T follicular helper cell (primary cell): ENCODE measurements at places on chromosomes 7 and 10.

GRCh38 chr10:110834629-110835301, 37.0 kb upstream of the PDCD4 start:
- DNase-seq: no peak

DNA sequence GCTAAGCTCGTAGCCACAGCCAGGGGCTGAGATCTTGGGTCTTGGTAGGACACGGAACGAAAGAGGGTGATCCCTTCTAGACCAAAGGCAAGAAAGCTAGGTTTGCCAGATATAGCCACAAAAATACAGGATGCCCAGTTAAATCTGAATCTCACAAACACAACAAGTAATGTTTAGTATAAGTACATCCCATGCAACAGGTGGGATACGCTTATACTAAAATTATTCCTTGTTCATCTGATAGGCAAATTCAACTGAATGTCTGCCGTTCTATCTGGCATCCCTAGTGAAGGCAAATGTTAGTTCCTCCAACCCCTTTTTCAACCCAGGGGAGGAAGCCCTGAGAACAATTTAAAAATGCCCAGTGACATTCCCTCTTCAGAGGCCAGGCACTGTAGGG, 131.1 kb upstream of the MGMT start:
- no peak for DNase-seq

DNA sequence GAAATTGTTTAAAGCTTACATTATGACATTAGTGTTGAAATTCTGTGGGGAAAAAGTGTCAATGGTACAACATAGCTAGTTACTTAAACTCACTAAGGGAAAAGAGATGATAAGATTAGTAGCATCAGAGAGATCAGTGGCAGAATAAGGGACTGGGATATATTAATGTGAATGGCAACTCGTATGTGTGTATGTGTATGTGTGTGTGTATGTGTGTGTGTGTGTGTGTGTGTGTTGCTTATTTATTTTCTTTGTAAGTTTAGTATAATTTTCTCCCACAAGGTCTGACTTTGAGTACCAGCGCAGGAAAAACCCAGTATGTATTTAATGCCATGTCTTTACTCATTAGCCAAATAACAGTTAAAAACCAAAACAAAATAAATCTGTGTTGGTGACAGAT, 256.1 kb downstream of the ARHGAP21 start:
- DNase-seq: no peak

DNA sequence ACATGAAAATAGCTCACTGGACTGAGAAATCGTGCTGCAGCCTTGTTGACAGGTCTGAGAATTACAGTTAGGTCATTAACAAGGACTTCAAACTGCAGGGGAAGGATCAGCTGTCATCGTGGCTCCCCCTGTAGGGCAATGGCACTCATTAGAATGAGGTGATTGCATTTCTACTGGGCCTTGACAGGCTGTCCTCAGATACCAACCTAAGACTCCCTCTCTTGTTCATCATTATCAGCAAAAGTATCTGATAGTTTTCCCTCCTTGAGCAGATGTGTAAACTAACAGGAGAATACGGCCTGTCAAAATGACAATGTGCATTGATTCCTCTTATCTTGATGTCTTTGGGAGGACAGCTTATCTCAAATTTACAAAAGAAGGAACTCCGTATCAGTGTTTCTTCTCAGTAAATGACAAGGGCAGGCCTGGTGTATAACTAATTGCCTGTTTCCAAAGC, 648.5 kb upstream of the LRRN3 start:
- no peak for DNase-seq

DNA sequence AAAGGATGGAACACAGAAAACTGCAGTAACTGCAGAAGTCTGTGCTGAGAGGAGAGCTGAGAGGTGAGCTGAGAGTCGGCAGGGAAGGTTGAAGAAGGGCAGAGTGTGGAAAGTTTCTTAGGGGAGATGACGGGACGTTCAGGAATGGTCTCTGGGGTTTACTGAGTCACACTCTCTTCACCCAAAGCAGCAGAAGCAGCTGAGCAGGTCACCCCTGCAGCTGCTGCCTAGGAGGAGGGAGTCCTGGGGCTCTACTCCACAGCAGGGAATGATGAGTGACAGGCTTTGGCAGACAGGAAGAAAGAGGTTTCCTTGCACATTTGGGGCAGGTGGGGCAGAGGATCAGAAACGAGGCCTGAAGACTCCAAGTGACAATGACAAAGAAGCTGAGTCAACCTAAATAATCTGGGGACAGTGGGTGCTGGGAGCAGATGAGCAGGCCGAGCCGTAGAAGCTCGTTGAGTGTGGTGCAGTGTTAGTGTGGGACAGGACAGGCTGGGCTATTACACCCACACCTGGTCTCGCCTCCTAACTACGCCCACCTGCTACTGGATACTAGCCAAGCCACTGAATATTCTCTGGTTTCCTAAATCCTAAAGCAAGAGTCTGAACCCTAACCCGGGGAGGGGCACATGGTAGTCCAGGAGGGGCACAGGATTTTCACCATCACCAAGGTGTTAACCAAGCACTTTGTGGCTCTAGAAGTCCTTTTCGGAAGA, 24.9 kb downstream of the BEND7 start:
- DNase-seq: no peak

GRCh38 chr7:47579458-47579857, 2.5 kb downstream of the TNS3 start:
- DNase-seq: no peak

DNA sequence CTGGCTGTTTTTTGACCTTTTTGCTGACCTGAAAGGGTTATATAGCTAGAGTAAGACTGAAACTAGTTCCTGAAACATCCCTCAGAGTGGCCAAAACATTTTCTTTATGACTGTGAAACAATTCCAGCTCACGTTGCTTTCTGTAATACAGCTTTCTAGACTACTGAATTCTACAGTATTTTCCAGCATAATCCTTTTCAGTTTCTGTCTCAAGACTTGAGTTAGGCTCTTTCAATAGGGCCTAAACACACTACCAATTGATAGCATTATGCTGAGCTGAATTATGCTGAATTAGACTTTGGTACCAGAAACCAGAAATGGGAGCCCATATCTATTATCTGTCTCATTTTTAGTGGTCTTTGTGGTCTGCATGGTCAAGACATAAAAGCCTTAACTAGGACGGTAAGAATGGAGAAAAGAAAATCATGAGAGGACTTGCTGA, 72.6 kb downstream of the EPDR1 start:
- DNase-seq: no peak

DNA sequence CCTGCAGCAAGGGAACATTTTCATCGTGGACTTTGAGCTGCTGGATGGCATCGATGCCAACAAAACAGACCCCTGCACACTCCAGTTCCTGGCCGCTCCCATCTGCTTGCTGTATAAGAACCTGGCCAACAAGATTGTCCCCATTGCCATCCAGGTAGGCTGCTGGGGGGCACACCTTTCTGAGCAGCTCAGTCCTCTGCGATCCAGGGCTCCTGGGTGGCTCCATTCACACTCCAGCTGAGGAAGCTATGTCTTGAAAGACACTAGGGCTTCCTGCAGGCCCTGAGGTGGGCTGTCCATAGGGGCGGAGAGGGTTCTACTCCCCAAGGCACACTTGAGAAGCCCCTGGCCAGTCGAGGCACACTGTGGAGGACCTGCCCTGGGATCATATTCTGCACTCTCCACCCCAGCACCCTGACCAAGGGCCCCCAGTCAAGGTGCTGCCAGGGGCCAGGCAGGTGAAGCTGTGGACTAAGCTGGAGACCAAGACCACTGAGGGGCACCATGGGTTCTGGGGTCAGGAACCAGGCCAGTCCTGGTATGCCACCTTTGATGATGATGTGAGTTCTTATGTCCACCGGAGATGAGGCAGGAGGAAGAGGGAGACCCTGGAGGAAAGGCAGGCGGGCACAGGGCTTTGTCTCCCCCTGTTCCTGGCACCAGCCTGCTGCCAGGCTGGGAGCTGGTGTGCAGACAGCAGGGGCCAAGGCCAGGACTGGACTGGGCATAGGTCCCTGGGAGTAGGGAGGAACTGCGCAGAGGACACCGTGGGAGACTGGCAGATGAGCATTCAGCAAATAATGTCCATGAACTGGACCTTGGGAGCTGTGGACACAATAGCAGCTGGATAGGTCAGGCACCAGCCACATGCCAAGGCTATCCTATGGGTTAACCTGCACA, 54.8 kb downstream of the ALOX5 start:
- DNase-seq: no peak

DNA sequence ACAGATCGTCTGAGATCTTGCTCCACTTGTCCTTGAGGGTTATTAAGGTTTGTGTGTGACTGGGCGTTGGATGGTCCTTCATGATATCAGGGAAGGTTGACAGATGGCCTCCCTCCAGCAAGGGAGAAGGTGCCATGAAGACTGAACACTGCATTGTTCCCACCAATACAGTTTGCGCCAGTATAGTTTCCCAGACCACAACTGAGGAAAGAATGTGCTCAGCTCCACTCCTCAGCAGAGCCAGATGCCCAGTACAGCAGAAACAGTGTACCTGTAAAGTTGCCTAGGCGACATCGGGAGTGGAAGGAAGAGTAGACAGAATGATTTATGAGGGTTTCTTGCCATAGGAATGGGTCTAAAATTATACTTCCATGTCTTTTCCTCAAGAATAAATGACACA, 137.5 kb downstream of the ST7 start:
- no peak for DNase-seq

GRCh38 chr10:45439365-45439764, 65.3 kb downstream of the ALOX5 start:
- no peak for DNase-seq

GRCh38 chr7:2280424-2280823, 33.8 kb downstream of the SNX8 start:
- no peak for DNase-seq

DNA sequence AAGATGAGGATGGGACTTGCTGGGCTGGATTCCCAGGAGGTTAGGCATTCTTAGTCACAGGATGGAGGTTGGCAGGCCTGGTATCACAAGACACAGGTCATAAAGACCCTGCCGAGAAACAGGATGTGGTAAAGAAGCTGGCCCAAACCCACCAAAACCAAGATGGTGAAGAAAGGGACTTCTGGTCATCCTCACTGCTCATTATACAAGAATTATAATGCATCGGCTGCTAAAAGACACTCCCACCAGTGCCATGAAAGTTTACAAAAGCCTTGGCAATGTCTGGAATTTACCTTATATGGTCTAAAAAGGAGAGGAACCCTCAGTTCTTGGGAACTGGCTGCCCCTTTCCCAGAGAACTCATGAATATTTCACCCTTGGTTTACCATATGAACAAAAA, 345.5 kb upstream of the POM121L12 start:
- DNase-seq: no peak

DNA sequence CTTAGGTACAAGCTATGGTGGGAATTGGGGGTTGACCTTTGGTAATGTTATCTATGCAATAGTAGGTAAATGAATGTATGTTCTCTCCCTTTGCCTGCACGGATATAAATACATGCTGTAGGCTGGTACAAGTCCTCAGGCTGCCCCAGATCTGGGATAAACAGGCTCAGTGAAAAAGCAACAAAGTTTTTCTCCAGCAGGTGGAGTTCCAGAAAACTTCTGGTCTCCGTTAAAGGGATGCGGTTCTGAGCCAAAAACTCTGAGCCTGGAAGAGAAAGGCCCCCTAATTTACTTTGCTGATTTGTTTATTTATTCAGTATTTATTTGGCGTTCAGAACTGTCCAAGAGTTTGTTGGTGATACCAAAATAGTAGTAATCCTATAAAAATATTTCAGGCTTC, 204.7 kb downstream of the ADRA2A start:
- DNase-seq: no peak

DNA sequence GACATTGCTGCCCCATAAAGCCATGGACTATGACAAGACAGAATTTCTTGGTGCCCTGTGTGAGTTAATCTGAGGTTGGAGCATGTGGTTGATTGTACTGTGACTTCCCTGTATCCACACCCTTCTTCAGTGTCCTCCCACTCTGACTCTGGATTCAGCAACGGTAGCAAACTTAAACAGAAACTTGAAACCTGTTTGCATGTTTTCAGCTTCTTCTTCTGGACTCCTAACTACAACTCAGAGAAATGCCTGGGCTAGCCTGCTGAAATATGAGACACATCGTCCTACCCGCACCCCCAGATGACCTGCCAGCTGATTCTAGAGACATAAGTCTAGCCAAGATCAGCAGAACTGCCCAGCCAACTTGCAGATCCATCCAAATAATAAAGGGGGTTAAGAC, 78.4 kb downstream of the IPMK start:
- no peak for DNase-seq

DNA sequence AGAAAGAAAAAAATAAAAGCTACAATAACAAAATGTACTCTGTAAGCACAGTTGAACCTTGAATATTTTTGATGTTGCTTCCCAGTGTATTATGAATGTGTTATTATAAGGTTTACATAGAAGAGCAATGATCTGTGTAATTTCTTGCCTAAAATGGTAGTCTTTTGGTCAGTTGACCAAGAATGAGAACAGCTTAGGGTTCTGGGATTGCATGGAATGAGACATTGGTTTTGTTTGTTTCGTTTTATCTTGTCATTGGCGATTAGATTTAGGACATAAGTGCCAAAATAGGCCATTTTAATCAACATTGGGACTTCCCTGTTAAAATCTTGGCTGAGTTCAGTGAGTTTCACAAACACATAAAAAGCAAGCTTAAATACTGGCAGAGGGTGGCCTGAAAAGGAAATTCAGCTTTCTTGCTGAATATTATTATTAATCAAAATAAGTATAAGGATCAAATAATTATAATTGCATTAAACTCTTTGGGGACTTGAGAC, 49.1 kb upstream of the GLCCI1 start:
- no peak for DNase-seq

DNA sequence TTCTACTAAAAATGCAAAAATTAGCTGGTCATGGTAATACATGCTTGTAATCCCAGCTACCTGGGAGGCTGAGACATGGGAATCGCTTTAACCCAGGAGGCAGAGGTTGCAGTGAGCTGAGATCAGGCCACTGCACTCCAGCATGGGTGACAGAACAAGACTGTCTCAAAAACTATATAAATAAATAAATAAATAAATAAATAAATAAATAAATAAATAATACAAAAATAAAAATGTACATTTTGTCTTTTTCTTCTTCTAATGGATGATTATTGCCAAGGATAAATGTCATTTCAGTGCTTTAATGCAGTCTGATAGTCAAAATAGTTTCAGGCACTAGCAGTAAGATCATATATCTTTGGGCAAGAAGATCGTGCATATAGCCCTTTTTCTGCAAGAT, 727.6 kb upstream of the SEMA3D start:
- no peak for DNase-seq

- no peak for DNase-seq
These were observed 27.5 kb downstream of the INPP5F start for GRCh38 chr10:119753309-119753708.

GRCh38 chr7:129857313-129857712, 95.4 kb downstream of the UBE2H start:
- DNase-seq: no peak
